ENCODE measurements at places on chromosomes 2 and 18. TPM values are rescaled to one million over a fixed set of nuclear protein-coding genes. Genes with fewer than 3 reads are reported as not detected.

- no peak overlapping the region for H3K4me3 ChIP-seq
- no peak overlapping the region for H3K27ac ChIP-seq
Measured at GRCh38 chr2:67462738-67463496, 65.8 kb downstream of the ETAA1 start.

DNA sequence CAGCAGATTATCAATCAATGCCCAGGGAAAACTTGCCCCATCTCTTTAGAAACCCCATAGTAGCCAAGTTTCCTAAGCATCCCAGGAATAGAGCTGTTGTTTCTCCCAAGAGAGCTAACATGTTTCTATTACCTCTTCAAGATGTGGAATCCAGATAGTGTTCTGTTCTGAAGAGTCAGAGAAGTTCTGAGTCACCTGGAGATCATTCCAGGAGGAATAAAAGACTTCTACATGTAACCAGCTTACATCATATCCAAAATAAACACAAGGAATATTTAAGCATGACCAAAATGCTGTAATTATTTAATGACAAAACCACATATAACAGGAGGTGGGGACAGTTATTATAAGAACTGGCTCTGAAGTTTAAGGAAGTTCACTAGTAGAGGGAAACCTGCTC, 51.0 kb upstream of the GORASP2 start:
- no peak for DNase-seq
- H3K27ac ChIP-seq, result no peak overlapping the region
- no peaks in the 10 kb centered on the region for H3K36me3 ChIP-seq
- H3K4me3 ChIP-seq, result no peak overlapping the region

DNA sequence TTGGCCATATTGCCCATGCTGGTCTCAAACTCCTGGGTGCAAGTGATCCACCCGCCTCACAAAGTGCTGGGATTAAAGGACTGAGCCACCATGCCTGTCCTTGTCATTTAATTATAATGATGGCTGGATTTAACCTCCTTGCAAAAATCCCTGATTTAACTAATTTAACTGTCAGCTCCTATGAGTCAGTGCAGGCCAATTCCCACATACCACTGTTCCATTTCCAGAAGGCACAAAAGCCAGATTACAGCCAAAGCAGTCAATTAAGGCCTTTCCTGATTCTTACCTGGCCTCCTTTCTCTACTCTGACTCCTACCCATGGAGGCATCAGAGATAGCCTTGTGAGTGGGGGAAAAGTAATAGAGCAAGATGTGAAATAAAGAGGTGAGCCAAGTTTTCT, 12.3 kb upstream of the SLC35F5 start:
- H3K27me3 ChIP-seq, result no peaks in the 10 kb centered on the region
- no peaks in the 10 kb centered on the region for H3K4me1 ChIP-seq
- H3K27ac ChIP-seq, result no peak overlapping the region
- no peak overlapping the region for H3K4me3 ChIP-seq

DNA sequence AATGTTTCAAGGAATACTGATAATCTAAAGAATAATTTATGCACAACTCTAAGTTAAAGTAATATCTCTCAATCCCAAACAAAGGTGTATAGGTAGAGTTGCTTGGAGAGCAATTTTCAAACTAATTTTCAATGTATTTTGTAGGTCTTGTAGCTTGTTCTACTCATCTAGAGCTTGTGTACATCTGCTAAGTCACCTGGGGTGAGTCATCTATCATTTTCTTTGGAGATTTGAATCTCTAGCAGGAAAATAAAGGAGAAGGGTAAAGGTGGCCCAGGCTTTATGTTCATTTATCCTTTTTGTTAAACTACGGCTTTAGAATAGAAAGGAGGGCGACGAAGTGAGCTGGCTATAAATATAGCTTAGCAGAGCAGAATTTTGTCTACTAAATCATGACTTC, 76.8 kb upstream of the THUMPD2 start:
- H3K27ac ChIP-seq, result no peak overlapping the region
- peaks cover 8% of the 10 kb centered on the region for H3K4me1 ChIP-seq
- no peak overlapping the region for H3K4me3 ChIP-seq
- no peak for DNase-seq
- H3K27me3 ChIP-seq, result peaks cover 15% of the 10 kb centered on the region
- no peaks in the 10 kb centered on the region for H3K36me3 ChIP-seq

- H3K4me1 ChIP-seq, result no peaks in the 10 kb centered on the region
- no peak overlapping the region for H3K4me3 ChIP-seq
- no peak for DNase-seq
- H3K36me3 ChIP-seq, result no peaks in the 10 kb centered on the region
- H3K27ac ChIP-seq, result no peak overlapping the region
- peaks cover 1% of the 10 kb centered on the region for H3K27me3 ChIP-seq
Measured at GRCh38 chr2:223082706-223083105, 30.7 kb downstream of the KCNE4 start.

- DNase-seq, result peak; percentile 94
- H3K36me3 ChIP-seq, result no peaks in the 10 kb centered on the region
- peak overlapping the region; percentile 68 for H3K4me3 ChIP-seq
Measured at GRCh38 chr2:30422444-30423040, 24.5 kb upstream of the LCLAT1 start.

DNA sequence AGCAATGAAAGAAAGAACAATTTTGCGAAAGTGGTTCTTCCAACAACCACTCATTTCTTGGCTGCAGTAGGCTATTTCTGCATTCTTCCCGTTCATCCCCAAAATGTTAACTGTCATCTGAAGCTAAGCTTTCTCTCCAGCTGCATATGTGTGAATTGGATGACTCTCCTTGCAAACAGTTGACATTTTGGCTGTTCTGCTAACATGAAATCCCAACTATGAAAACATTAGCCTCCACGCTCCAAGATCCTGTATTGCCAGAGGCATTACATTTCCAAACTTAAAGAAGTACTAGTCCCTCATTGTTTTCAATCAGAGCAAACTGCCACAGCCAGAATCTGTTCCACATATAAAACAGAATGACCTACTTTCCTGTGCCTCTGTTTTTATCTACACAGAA, 88.5 kb downstream of the TGIF1 start:
- H3K4me1 ChIP-seq, result peaks cover 32% of the 10 kb centered on the region
- H3K27ac ChIP-seq, result no peak overlapping the region
- no peak for DNase-seq
- H3K36me3 ChIP-seq, result no peaks in the 10 kb centered on the region
- H3K27me3 ChIP-seq, result peaks cover 2% of the 10 kb centered on the region

GRCh38 chr2:49003201-49003600, 151.1 kb downstream of the FSHR start:
- no peaks in the 10 kb centered on the region for H3K36me3 ChIP-seq
- no peak overlapping the region for H3K27ac ChIP-seq
- no peaks in the 10 kb centered on the region for H3K4me1 ChIP-seq
- H3K4me3 ChIP-seq, result no peak overlapping the region
- no peaks in the 10 kb centered on the region for H3K27me3 ChIP-seq

- H3K4me1 ChIP-seq, result no peaks in the 10 kb centered on the region
- H3K27me3 ChIP-seq, result no peaks in the 10 kb centered on the region
- no peaks in the 10 kb centered on the region for H3K36me3 ChIP-seq
- H3K27ac ChIP-seq, result no peak overlapping the region
Measured at GRCh38 chr18:31176531-31176930, 13.9 kb upstream of the DSC1 start.

DNA sequence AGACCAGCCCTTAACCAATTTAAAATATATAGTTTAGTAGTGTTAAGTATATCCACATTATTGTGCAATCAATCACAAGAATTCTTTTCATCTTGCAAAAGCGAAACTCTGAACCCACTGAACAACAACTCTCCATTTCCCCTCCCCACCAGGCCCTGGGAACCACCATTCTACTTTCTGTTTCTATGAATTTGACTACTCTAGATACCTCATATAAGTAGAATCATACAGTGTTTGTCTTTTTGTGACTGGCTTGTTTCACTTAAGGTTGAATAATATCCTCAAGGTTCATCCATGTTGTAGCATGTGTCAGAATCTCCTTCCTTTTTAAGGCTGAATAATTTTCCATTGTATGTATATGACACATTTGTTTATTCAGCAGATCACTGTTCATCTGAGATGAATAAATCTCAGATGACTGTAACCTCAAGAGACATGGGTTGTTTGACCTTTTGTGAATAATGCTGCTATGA, 8.1 kb upstream of the SOS1 start:
- peaks cover 2% of the 10 kb centered on the region for H3K27me3 ChIP-seq
- DNase-seq, result peak; percentile 85
- H3K4me3 ChIP-seq, result peak overlapping the region; percentile 12
- no peaks in the 10 kb centered on the region for H3K36me3 ChIP-seq

- peaks cover 13% of the 10 kb centered on the region for H3K4me1 ChIP-seq
- H3K4me3 ChIP-seq, result no peak overlapping the region
- no peaks in the 10 kb centered on the region for H3K27me3 ChIP-seq
Measured at GRCh38 chr18:35371412-35372195, 5.5 kb downstream of the ZNF396 start.

DNA sequence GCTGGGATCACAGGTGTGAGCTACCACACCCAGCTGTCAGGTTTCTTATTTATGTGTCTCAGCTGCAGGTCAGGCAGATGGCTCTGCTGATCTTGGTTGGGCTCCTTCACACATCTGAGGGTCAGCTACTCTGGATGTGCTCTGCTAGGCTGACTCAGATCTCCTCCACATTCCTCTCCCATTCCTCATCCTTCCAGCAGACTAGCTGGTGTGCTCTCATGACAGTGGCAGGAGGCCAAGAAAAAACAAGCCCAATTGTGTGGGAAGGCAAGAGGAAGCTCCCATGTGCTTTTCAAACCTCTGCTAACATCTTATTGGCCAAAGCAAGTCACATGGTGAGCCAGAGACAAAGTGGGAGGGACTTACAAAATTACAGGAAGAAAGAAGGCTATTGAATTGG, 11.7 kb upstream of the MSH6 start:
- H3K4me1 ChIP-seq, result peaks cover 2% of the 10 kb centered on the region
- H3K27me3 ChIP-seq, result no peaks in the 10 kb centered on the region
- H3K4me3 ChIP-seq, result no peak overlapping the region

- no peaks in the 10 kb centered on the region for H3K36me3 ChIP-seq
- H3K27ac ChIP-seq, result no peak overlapping the region
- no peak overlapping the region for H3K4me3 ChIP-seq
- DNase-seq, result no peak
- H3K27me3 ChIP-seq, result peaks cover 9% of the 10 kb centered on the region
Measured at GRCh38 chr2:42055573-42056514, 8.0 kb downstream of the PKDCC start.

DNA sequence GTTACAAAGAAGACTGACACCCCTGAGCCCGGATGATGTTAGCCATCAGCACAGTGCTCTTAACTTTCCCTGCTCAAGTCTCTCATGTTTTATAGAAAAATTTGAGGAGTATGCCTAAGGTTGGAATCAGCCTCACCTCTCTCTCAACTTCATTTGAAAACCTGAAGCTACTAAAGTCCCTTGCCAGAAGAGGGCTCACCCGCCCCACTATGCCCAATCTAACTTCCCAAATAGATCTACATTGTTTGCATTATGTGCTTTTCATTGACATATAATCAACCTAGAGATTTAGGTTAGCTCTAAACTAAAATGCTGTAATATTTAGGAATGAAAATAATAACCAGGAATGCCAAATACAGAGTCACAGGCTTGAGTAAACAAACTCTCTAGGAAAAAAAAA, 305.4 kb downstream of the NCKAP5 start:
- H3K4me1 ChIP-seq, result no peaks in the 10 kb centered on the region
- no peak for DNase-seq
- H3K27ac ChIP-seq, result no peak overlapping the region
- peaks cover 17% of the 10 kb centered on the region for H3K27me3 ChIP-seq

GRCh38 chr2:143632751-143633374, 503.6 kb downstream of the ARHGAP15 start:
- no peak overlapping the region for H3K4me3 ChIP-seq
- no peak for DNase-seq
- H3K4me1 ChIP-seq, result peaks cover 10% of the 10 kb centered on the region
- H3K27me3 ChIP-seq, result no peaks in the 10 kb centered on the region
- peaks cover 63% of the 10 kb centered on the region for H3K36me3 ChIP-seq
- peak overlapping the region; percentile 58 for H3K27ac ChIP-seq

DNA sequence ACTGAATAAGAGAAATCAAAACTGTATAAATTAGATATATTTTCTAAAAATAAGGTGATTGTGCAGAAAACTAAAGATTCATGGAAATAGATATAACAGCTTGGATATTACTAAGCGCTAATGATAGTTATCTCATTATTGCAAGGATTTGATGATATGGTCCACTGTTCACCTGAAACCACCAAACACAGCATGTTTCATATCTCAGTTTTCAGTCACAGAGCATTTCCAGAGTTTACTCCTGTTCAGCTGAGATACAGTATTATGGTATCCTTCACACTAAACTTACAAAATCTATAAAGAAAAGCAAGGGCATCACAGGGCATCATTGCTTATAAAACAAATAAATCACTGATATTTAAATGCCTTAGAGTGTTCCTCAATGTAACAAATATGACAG, 591.6 kb downstream of the ERBB4 start:
- H3K4me3 ChIP-seq, result no peak overlapping the region
- no peak overlapping the region for H3K27ac ChIP-seq
- no peaks in the 10 kb centered on the region for H3K36me3 ChIP-seq

DNA sequence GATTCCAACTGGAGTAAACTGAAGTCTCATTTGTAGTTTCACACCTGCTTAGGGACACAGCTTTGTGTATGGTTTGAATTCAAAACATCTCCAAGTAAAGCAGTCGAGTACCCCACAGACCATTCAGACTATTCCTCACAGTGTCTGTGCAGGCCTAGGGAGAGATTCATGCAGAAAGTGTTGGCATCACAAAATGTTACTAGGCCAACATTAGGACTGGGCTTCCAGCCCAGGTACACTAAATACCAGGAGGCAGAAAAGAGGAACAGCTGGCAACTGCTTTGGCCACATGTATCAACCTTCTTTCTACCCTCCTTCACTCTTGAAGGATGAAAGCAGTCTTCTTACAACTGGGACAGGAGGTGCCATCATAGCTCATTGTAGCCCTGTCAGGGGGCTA, 270.4 kb upstream of the TMEFF2 start:
- no peaks in the 10 kb centered on the region for H3K36me3 ChIP-seq
- no peaks in the 10 kb centered on the region for H3K27me3 ChIP-seq
- H3K4me3 ChIP-seq, result no peak overlapping the region
- no peak for DNase-seq
- no peaks in the 10 kb centered on the region for H3K4me1 ChIP-seq

- H3K27me3 ChIP-seq, result peaks cover 16% of the 10 kb centered on the region
- H3K27ac ChIP-seq, result no peak overlapping the region
- DNase-seq, result no peak
- H3K4me3 ChIP-seq, result no peak overlapping the region
Measured at GRCh38 chr18:32735781-32736180, 37.0 kb downstream of the KLHL14 start.

GRCh38 chr18:59266886-59267502, 6.3 kb downstream of the RAX start:
- H3K4me1 ChIP-seq, result peaks cover 28% of the 10 kb centered on the region
- no peak for DNase-seq
- no peak overlapping the region for H3K4me3 ChIP-seq
- no peaks in the 10 kb centered on the region for H3K36me3 ChIP-seq
- peaks cover 86% of the 10 kb centered on the region for H3K27me3 ChIP-seq

GRCh38 chr2:41618754-41619153, 429.1 kb upstream of the PKDCC start:
- H3K27ac ChIP-seq, result no peak overlapping the region
- H3K27me3 ChIP-seq, result peaks cover 11% of the 10 kb centered on the region
- H3K4me1 ChIP-seq, result no peaks in the 10 kb centered on the region
- H3K4me3 ChIP-seq, result no peak overlapping the region
- H3K36me3 ChIP-seq, result no peaks in the 10 kb centered on the region
- DNase-seq, result no peak

TTC39C gene
- 28.6 TPM for total RNA-seq

MAL gene
- 43.3 TPM for total RNA-seq

SPDYA gene
- 0.93 TPM for total RNA-seq

KYNU gene
- not detected for total RNA-seq

ERFE gene
- 0.07 TPM for total RNA-seq

Measured in activated CD4-positive, alpha-beta T cell treated with anti-CD3 and anti-CD28 coated beads for 36 hours (primary cell).